ENCODE measurements at places on chromosomes 2 and 18.

DNA sequence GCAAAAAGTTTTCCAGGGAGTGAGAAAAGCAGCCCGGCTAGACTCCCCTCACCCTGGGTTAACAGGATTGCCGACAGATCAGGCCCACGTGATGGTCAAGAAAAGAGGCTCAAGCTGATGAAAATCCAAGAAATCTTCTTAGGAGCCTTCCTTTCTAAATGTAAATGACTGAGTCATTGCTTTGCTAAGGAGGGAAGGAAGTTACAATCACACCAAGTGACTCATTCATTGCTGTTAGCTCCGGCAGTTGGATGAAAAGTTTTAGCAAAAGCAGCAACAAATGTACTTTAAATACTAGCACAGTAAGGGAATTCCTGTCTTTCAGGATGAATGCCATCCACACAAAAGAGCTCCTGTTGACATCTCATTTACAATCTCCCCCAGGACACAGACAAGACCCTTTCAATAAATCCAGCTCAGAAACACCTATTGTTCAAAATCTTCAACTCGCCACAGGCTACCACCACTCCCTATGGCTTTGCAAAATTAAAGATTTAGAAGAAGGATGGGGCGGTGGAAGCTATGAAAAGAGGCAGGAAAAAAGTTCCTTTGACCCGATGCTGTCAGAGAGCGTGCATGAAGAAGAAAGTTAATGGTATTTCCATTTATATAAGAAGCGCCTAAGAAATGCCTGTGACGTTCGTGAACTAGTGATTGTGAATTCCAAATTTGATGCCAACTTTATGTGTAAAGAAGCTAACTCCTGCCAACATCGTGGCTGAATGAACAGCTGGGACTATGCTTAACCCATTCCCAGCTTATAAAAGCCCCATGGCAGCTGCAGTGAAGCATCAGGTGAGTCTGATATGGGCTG is 153.7 kb downstream of the TGIF1 start:
- DNase-seq: peak; percentile 98

GRCh38 chr2:120436460-120436739 is 90.5 kb downstream of the INHBB start:
- no peak for DNase-seq

GRCh38 chr2:25177211-25177611 is 8.8 kb upstream of the POMC start:
- no peak for DNase-seq

GRCh38 chr2:40096360-40096759 is 317.3 kb upstream of the THUMPD2 start:
- DNase-seq: peak; percentile 70

GRCh38 chr2:190410166-190410565 is 2.0 kb downstream of the MFSD6 start:
- DNase-seq: no peak

DNA sequence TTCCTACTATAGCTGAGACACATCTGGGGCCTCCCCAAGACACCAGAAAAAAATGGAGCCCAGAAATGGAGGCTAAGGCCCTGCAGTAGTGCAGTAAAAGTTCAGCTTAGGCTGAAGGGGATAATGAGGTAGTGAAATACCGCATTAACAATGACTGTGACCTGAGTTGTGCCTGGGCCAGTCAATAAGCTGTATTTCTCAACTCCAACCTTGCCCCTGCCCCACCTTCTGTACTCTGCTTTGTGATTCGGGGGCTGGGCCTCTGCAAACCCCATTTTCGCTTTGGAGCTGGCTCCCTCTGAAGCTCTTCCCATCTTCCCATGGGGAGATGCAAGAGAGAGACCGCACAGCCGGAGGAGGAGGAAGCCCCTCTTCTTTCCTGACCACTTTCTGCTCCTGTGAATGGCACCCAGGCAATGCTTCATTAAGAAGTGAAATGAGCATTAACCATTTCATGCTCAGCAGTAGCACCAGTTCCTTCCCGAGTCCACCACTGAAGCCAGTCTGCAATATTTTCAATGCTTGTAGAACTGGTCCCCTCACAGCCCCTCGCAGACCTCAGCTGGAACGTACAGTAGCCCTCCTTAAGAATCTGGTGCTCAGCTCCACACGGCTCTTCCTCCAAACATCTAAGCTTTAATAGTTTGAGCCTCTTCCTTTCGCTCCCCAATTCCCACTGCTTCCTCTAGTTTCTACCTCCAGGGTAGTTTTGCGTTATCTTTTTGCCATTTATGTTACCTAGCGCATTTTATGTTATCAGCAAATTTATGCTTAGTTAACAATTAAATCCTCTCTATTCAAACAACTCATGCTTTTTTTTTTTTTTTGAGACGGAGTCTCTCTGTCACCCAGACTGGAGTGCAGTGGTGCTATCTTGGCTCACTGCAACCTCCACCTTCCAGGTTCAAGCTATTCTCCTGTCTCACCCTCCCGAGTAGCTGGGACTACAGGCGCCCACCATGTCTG is 32.6 kb upstream of the SCYGR1 start:
- no peak for DNase-seq

DNA sequence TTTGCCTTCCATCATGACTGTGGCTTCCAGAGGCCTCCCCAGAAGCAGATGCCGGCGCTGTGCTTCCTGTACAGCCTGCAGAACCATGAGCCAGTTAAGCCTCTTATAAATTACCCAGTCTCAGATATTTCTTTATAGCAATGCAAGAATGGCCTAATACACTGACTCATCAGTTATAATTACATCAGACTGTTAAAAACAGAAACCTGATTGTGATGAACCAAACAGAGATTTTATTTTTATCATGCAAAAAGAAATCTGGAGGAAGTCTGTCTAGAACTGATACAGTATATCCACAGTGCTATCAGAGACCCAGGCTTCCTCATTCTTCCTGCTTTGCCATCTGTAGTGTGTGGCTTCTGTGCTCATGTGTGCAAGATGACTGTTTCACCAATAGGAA is 93.4 kb upstream of the MEX3C start:
- DNase-seq: peak; percentile 35

DNA sequence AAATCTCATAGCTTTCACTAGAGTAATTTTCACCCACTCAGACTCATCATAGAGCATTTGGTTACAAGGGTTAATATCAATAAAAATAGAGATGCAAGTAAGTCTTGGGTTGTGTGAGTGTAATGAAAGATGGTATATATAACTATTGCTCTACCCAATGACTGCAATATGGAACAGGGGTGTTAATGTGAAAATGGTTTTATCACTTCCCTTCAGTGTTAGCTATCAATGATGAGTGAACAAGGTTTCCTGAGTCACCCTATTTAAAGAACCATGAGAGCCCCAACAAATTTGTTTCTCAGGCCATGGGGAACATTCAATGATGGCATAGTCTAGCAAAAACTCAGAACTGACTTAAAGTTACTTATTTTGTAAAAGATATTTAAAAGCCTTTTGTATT is 1133.6 kb upstream of the ZEB2 start:
- DNase-seq: no peak

DNA sequence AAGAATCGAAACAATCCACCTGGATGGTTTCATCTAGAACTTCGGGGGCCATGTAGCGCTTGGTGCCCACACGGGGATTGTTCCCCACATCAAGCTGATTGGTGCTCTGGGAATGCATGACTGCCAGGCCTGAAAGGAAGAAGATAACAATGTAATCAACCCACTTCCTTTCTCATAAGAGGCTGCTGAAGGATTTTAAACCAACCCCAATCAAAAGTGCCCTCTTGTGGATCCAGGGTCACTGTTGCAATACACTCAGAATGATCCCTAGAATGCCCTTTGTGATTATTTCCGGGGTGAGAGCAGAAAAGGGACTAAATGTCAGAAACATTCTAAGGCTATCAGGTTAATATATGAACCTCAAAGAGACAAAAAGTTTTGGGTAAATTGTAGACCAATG is 115.2 kb downstream of the ACVR1 start:
- DNase-seq: no peak

DNA sequence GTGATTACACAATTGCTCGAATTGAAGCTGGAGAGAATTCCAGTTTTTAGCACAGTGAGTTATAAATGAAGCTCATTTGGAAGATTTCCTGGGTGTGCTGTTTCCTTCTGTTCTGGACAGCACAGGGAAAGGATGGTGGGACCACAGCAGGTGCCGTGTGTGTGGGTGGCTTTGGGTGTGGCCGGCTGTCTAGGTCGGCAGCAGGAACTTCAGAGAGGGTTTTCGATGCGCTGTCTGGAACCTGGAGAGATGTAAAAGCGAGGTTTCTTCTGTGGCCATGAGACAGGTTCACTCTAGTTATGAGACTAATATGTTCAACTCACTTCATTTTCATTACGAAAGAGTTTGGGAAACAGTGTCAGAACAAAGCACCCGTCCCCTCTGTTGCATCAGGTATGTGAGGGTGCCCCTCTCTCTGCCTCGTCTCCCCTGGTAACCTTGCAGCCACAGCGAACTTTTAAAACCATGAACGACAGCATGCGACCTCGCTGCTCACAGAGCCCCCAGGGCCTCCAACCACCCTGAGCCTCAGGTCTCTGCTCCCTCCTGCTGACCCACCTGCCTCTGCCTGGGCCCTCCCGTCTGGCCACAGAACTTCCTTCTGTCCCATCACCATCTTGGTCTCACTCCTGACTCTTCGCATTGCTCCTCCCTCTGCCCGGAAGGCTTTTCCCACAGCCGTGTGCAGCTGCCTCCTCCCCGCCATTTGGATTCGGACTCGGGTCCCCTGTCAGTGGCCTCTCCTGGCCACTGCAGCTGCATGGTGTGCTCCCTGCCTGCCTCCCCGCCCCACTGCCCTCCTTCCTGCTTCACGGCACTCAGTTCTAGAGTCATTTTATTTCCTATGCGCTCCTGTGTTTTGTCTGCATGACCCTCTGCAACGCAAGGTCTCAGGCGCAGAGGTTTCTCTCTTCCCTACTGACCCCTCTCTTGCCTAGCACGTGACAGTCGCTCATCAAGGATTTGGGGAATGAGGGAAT is 151.2 kb downstream of the NDUFA10 start:
- no peak for DNase-seq

DNA sequence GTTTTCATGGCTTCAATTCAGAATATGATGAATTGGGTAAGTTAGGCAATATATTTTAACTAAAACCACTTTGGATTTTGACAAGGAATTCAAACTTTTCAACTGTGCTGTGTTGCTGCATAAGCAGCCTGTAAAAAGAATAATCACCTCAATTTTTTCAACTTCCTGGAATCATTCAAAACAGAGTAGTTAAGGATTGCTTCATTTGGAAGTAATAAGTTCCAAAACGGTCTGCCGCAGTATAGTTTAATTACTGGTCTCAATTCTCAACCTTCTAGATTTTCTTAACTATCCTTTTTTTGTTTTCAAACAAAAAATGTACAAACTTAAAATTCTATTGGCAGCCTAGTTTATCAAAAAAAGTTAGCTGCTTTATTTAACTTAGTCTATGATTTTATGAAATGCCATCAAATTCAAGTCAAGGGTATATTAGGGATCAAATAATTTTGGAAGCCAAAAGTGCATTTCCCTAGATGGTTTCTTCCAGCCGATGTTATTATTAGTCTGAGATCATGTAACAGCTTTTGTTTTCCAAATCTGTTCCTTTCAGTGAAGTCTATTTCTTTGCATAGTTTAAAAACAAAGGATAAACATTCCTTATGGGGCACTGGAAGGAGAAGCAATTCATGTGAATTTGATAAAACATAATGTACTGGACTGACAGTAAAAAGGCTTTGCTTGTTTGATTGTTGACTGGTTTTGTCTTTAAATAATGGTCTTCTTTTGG is 76.1 kb upstream of the ETAA1 start:
- DNase-seq: no peak

DNA sequence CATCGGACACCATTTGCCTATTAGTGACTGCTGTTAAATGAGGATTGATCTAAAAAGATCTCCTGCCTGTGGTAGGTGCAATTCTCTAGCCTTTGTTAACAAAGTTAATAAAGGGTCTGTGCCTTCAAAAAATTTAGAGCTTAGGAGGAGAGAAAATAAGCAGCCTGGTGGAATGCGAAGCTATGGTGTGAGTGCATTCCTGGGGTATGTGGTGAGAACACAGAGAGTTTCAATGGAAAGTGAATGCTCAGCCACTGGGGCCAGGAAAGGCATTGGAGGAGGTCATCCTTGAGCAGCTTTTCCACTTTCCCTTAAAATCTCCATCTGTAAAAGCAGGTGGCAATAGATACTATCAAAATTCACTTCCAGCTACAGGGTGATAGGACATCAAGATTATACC is 331.2 kb upstream of the LRATD1 start:
- DNase-seq: no peak

GRCh38 chr2:58006952-58007284 is 39.7 kb upstream of the VRK2 start:
- no peak for DNase-seq

- DNase-seq: peak; percentile 27
Observed at GRCh38 chr2:45199973-45200372, 190.7 kb upstream of the SIX2 start.

DNA sequence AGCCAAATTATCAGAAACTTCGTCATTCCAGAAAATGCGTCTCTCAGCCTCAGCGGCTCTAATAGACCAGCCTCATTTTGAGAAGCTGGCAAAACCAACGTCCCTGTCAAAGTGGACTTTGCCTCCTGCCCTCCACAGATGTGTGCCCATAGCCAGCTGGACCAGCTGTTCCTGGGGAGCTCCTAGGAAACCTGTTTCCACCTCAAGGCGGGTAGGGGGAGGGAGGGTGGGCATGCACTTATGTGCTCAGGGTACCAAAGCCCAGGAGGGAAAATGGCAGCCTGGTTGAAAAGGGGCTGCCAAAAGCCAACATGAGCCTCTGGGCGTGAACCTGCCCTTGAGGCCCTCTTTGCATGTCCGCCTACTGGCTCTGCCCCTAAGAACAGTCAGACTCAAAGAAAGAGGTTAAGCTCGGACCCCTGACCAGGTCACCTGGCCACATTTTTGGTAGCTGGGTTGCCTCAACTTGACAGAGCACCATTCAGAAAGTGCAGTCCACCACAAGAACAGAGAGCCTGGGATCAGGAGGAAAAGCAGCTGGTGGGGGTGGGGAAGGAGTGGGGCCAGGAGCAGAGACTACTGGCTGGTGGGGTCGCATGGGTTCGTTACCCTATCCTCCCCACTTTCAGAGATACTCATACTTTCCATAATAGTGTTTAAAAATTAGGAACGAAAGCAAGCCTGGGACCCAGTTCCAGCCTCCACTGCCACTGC is 3.5 kb downstream of the PER2 start:
- no peak for DNase-seq

- DNase-seq: peak; percentile 21
Observed at GRCh38 chr18:63161032-63161760, 158.4 kb downstream of the BCL2 start.

DNA sequence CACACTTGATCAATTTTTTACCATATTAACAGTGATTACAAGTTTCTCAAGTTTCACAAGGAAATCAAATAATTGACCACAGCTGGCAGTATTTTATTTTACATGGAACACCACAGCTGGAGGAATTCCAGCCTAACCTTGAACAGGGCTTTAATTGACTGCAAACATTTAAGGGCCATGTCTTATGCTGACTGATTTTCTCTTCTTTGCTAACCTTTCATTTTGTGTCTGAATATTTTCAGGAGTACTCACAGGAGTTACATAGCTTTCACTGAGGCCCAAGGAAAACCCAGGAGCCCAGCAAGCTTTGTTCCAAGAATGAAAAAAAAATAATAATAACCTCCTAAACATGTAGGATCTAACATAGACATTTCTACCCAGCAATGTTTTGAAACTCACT is 49.6 kb downstream of the FRZB start:
- DNase-seq: no peak

All from fibroblast of pulmonary artery (primary cell).